NCI-H1417 treated with DMSO at 0.1 percent for 48 hours (cell line): ENCODE measurements at places on chromosomes 3 and 15.
A peak's percentile ranks its signal among the peaks of the same experiment; 100 is the strongest.

DNA sequence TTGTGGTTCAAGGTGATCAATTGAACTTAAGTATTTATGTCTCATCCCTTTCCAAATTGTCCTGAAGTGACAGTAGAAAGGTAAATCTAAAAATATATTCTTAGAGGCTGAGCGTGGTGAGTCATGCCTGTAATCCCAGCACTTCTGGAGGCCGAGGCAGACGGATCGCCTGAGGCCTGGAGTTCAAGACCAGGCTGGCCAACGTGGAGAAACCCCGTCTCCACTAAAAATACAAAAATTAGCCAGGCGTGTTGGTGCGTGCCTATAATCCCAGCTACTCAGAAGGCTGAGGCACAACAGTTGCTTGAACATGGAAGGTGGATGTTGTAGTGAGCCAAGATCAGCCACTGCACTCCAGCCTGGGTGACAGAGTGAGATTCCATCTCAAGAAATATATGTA, 226.6 kb downstream of the DPH6 start:
- DNase-seq, result no peak

GRCh38 chr3:189394599-189395121, 222.9 kb downstream of the TPRG1 start:
- peak; percentile 24 for DNase-seq

- DNase-seq, result no peak
Measured at GRCh38 chr3:61897848-61898247, 336.5 kb downstream of the PTPRG start.

DNA sequence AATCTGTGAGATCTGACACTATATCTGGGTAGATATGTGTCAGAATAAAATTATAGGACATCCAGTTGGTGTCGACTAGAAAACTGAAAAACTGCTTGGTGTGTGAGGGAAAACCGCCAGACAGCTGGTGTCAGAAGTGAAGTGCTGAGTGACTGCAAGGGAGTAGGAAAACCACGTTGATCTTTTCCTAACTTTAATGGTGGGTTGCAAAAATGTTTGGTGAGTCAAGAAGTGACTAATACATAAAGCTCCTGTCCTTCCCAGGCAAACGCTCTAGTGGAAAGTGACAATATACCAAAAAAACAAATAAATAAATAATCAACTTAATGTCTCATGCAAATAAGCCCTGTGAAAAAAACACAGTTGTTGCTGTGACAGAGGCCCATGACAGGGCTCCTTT, 7.3 kb upstream of the CD96 start:
- no peak for DNase-seq

DNA sequence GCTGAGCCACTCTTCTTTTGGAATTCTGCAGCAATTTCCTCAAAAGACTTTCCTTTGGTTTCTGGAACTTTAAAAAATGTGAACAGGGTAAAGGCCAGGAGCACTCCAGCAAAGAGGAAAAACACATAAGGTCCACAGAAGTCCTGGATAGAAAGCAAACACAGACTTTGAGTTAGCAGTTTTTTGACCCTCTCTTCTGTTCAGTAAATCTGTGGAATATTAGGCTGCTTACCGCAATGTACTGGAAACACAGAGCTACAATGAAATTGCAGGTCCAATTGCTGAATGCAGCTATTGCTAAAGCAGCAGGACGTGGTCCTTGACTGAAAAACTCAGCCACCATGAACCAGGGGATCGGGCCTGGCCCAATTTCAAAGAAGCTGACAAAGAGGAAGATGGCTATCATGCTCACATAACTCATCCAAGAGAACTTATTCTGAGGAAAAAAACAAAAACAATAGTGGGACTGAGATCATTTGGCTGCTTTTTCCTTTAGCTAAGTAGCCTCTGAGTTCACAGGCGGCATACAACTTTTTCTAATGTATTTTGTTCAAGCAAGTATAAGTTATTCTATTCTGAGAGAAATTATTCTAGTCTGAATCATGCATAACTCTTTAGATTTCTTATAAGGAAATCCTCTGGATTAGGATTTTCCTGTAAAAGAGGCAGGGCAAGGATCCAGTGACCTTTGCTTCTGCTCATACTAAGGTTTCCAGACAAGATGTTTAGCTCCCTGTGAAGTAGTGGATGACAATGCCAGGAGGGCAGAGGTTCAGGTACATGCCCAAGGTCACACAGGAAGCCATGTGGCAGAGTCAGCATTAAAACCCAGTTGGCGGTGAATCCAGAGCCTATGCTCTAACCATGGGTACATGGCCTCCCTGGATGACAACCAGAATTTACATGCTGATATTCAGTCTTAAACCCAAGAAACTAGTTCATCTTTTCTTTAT, 28.3 kb downstream of the SLC2A2 start:
- DNase-seq, result no peak

- no peak for DNase-seq
Measured at GRCh38 chr3:58884453-58884852, 165.4 kb downstream of the CFAP20DC start.

GRCh38 chr3:87053553-87053952, 62.6 kb upstream of the VGLL3 start:
- no peak for DNase-seq

DNA sequence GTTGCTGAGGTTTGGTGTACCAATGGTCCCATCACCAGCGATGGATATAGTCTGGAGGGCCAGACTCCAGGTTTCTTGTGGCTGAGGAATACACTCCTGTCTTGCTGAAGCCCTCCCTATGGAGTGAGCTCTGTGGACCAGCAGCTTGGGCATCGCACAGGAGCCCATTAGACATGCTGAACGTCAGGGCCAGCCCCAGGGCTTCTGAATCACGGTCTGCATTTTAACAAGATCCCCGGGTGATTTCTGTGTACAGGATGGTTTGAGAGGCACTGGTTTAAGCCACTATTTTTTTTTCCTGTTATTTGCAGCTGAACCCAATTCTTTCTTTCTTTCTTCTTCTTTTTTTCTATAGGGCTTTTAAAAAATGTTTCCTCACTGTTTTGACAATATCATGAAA, 69.5 kb upstream of the XCR1 start:
- no peak for DNase-seq

DNA sequence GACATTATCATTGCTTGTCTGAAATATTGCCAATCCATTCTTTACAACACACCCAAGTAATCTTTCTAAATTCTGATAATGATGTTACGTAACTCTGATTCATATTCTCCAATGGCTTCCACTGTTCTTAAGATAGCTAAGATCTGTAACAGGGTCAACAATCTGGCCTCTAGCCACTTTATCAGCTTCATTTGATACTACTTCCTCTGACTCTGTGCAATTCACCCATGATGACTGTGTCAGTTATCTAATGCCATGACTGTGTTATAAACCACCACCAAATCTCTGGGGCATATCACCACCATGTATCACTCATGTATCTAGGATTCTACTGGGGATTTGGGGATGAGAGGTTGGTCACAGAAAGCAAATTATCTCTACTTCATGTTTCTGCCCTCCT, 44.0 kb downstream of the CD200 start:
- DNase-seq, result no peak

GRCh38 chr3:60703956-60704736, 547.1 kb downstream of the FHIT start:
- DNase-seq, result no peak

- DNase-seq, result no peak
Measured at GRCh38 chr3:136994772-136995516, 37.2 kb downstream of the IL20RB start.

DNA sequence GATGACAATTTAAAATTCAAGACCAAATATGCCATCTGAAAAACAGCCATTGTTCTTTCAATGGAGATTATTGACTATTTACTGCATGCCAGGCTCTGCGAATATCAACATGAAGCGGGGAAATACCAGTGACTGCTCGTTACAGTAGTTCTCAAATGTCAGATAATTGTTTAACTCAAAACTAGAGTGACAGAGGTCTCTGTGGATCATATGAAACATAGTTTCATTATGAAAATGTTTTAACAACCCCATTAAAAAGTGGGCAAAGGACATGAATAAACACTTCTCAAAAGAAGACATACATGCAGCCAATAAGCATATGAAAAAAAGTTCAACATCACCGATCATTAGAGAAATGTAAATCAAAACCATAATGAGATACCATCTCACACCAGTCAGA, 50.0 kb upstream of the GPR149 start:
- no peak for DNase-seq

DNA sequence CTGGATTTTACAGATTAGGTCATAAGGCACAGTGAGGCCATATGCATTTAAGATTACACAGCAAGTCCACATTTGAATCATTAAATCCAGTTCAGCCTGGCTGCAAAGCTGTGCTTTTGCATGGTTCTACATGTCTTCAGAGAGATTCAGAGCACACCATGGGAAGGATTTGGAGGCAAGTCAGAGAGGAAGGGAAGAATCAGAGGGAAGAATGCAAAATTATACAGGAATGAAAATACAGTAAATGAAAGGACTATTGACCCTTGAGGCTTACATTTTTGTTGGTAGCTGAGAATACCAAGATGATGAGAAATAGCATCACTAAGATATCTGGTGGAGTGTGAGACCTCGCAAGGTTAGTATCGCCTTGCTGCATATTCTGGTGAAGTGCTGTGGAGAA, 13.9 kb downstream of the FILIP1L start:
- no peak for DNase-seq

- no peak for DNase-seq
Measured at GRCh38 chr3:100634493-100635272, 25.3 kb downstream of the ADGRG7 start.

DNA sequence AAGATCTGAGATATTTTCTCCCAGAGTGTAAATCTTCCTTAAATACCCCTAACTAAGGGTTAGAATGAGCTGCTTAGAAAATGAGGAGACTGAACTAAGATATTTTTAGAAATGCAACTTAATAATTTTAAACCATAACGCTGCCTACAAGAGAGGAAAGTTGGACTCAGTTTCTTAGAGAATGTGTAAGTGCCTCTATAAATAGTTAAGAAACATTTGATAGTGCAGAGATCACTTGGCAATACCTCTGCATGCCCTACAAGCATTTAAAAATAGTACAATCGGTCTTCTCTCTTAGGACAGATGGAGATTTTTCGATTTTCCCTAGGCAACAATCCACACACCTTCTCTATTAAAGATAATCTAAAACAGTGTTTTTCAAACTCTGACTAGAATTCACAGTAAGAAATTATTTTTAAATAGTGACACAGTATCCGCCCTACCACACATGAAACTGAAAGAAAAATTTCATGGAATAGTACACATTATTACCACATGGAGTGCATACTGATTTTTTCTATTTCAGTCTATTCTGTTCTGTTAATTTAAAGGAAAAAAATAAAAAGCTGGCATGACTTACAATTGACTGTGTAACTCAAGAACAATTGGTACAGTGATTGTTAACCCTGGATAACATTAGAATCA, 83.2 kb downstream of the GADL1 start:
- no peak for DNase-seq

- no peak for DNase-seq
Measured at GRCh38 chr3:159301961-159302360, 500.1 kb downstream of the MFSD1 start.

DNA sequence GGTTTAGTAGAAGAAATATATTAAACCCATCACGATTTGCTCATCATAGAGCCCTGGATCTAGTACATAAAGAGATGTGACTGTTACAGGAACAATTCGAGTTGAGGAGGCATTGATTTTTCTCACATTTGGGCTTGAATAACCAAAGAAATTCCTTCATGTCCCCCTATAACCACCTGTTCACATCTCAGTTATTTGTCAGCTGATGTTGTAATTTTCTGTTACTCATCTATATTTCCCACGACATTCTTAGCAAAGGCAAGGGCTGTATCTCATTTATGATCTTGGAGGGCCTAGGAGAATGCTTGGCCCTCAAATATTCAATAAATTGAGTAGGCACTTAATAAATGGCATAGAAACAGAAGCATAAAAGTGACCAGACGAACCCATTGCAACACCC, 36.4 kb upstream of the GYG1 start:
- DNase-seq, result no peak

- no peak for DNase-seq
Measured at GRCh38 chr15:92582206-92582605, 73.4 kb downstream of the FAM174B start.
